ENCODE measurements at places on chromosomes 4 and X.
A peak's percentile ranks its signal among the peaks of the same experiment; 100 is the strongest.

DNA sequence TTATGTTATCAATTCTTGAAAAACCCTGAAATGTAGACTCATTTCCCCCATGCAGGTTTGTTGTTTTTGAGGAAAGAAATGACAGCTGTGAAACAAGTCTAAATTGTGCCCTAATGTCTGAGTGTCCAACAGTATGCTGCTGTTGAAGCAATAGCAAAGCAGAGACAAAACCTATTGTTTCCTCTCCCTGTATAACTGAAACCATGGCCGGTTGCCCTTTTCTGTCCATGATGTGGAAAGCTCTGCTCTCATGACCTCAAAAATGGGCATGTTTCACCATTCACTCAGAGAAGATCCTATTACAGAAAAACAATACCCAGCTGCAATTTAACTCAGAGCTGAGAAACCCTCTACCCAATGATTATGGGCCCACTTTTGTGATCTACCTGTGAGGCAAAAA is 312.6 kb upstream of the FTHL17 start:
- DNase-seq = no peak

DNA sequence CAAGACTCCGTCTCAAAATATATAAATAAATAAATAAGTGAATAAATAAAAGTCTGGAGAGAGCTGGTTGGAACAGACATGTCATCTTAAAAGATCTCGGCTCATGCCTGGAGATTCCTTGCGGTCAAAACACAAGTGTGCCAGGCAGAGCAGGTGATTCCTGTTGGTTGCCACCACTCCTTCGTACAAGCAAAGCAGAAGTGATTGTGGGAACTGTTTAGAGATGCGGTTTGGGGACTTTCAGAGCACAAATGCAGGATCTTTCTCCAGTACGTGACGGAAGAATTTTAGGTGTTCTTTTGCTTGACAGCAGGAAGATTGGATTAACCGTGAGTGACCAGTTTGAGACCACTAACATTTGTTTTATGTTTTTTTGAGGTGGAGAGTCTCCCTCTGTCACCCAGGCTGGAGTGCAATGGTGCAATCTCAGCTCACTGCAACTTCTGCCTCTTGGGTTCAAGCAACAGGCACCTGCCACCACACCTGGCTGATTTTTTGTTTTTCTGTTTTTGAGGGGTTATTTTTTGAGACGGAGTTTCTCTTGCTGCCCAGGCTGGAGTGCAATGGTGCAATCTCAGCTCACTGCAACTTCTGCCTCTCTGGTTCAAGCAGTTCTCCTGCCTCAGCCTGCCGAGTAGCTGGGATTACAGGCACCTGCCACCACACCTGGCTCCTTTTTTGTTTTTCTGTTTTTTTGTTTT is 2.8 kb upstream of the CRLF2 start:
- DNase-seq = no peak

GRCh38 chr4:13957871-13958270 is 330.3 kb upstream of the BOD1L1 start:
- DNase-seq = no peak

DNA sequence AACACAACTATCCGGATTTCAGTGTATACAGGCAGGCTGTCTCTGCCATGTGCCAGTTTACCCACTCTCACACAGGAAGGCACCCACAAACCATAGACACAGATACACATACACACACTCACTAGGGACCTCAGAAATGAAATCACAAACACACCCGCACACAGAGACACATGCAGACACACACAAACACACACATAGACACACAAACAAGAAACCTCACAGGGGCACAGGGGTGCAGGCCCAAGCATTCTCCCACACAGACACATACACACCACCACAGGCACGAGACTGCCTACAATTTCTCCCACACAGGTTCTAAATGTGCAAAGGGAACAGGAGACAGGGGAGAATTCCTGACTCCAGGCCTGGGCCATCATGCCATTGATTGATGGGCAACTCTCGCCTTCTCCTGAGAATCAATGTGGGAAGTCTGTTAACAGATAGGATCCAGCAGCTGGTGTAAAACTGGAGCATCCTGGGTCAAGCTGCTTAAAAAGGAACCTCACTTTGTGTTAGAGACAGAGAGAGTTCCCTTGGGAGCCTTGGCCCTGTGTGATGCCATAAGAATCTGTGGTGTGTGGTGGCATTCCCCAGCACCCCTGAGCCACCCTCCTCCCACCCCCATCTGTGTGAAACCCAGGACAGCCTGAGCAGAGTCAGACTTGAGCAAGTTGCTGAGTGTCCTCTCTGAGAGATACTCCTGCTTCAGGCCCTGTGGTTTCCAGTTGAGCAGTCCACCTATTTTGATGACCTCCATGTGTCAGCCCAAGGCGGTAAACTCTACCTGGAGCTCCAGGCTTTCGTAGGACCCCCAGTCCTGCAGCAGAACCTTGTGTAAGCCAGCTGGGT is 33.9 kb downstream of the NBDY start:
- no peak for DNase-seq

- DNase-seq = no peak
Measured at GRCh38 chrX:118049713-118050112, 66.9 kb downstream of the KLHL13 start.

- no peak for DNase-seq
Measured at GRCh38 chr4:40275065-40275730, 59.9 kb upstream of the CHRNA9 start.

DNA sequence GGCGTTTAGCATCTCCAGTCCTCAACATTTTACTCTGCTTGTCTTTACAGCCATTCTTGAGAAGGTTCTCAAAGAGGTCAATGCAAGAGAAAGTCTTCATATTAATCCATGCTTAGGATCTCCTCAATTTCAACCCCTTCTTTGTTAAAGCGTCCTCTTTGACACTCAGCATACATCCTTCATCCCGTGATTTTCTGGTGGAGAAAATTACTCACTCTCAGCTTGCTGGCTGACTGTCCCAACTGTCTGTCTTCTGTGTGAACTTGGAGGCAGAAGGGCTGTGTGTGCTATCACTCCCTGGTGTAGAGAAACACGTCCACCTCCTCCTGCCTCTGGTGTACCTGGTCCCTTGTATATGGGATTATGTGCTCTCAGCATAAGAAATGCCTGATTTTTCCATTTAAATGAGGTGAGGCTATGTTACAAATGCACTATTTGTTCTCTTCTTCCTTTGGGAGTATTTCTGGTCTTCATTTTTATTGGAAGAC is 57.8 kb downstream of the GALNT7 start:
- DNase-seq = no peak

DNA sequence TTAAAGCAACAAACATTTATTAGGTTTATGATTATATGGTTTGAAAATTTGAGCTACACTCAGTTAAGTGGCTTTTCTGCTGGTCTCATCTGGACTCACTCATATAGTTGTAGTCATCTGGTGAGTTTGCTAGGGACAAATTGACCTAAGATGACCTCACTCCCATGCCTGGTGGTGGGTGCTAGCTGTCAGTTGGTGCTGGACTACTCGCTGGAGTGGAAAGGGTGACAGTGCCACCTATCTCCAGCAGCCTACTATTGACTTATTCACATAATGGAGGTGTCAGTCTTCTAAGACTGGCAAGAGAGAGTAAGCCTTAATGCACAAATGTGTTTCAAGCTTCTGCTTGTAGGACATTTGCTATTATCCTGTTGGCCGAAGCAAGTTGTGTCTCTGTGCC is 88.2 kb downstream of the TASL start:
- no peak for DNase-seq

- DNase-seq = no peak
Measured at GRCh38 chrX:130336531-130336930, 3.2 kb upstream of the SLC25A14 start.

GRCh38 chrX:154724993-154725756 is 25.7 kb downstream of the GAB3 start:
- DNase-seq = no peak

GRCh38 chr4:163991298-163991865 is 496.9 kb downstream of the TMA16 start:
- DNase-seq = no peak

- DNase-seq = no peak
Measured at GRCh38 chr4:16120720-16121119, 36.9 kb upstream of the PROM1 start.

DNA sequence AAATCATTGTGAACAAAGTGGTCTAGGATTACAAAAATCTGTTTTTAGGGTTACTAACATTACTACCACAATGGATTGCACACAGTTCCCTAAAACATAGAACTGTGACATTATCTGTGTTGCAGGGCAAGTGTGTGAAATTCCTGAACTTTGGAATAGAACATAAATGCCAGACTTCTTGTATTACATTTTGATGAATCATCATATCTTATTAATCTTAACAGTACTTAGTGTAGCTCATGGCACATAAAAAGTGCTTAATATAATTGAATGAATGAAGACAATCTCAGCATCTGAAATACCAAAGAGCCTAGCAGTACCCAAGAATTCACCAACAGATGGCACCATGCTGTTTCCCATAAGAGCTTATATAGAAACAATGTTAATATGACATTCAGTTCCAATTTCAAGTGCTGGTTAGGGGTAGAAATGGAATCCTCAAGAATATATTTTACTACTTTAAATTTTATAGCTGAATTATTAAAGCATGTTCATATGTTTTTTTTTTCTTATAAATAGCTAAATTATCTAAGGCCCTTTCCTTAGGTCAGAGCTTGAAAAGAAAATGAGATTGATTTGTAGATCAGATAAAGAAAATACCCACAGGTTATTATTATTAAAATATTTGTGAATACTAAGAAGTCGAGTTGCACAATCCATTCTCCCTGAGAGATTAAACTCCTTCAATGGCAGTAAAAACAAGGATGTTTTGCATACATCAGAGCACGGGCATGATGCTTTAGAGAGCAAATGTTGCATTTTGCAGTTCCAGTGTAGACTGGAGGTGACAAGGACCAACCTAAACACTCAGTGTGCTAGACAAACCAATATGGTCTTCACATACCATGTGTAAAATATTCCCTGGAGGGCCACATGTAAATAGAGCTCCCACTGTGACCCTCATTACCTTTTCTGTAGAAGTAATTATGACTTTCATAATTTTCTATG is 25.7 kb upstream of the SHISA3 start:
- no peak for DNase-seq

DNA sequence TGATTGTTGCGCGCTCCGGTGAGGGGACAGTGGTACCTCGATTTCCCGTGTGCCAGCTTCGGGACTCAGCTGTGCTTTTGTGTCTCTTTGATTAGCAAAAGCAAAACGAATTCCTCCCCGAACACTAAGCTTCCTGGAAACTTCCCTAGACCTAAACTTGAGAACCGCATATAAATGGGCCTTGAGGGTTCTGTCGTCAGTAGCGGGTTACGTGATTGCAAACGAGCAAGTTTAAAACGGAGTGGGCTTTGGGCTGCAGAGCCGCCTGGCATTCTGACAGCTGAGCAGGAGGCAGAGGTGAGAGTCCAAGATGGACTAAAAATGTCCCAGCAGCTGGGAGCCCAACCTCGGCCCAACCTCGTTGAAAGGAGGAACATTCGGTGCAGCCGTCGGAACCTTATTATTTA is 1.2 kb upstream of the TAPT1 start:
- peak; percentile 7 for DNase-seq
